Coronary artery (tissue), 2 donors: ENCODE measurements at places on chromosomes 3 and 15.

DNA sequence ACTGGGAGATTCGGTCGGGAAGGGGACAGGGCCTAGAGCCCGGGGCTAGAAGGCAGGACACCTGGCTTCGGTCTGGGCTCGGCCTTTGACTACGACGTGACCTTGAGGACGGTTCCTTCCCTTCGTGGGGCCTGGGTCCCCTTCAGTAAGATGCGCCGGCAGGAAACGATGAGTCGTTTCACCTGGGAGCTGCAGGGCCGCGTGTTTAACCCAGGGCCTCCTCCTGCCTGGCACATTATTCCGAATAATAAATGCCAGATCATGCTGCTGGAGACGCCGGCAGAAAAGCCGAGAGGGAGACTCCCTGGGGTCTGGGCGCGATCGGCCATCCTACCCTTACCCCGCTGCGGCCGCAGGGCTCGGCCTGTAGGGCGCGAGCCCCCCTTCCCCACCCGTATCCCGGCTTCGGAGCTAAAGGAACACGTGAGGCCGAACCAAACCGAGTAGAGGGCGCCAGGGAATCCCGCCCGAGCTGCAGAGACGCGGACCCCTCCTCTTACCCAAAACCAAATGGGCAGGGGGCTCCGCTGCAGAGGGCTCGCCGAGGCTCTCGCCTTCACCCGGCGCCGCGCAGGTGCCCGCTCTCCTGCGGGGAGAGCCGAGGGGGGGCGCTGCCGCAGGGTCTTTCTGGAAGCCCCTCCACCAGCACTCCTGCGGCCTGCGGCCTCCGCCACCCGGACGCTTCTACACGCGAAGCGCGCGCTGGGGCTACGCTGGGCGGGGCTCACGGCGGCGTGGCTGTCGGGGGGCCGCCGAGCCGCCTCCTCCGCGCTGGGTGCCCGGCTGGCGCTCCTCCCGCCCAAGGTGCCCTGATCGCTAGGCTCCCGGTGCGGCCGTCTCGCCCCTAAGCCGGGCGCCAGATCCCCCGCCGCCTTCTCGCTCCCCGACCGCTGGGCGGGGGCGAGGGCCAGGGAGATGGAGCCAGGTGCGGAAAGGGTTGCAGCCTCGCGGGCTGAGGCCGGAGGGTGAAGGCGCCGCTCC lies at the start of gene BDH1:
BDH1 (minus strand) TSS at position 688 of the 981 bp plus-strand sequence. CDS start 9,525 bp downstream, outside the sequence.
- DNase-seq, result no peak

GRCh38 chr3:170458285-170458684 lies 39.6 kb downstream of the CLDN11 start:
- no peak for DNase-seq

DNA sequence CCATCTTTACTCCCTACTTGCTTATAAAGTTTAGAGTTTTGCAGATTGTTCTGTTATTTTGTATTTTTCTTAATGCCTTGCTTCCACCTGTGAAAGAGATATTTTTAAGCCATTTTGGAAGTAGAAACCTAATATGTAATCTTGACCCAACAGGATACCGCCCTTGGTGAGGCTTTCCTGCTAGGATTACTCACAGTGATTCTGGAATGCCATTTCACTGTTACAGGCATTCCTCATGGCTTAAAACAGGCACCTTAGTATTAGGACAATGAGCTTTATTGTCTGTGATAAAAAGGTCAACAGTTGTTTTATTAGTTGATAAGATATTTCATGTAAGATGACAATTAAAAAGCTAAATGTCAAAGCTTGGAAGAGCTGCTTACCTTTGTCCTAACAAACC lies 58.2 kb downstream of the PHLDB2 start:
- DNase-seq, result no peak

DNA sequence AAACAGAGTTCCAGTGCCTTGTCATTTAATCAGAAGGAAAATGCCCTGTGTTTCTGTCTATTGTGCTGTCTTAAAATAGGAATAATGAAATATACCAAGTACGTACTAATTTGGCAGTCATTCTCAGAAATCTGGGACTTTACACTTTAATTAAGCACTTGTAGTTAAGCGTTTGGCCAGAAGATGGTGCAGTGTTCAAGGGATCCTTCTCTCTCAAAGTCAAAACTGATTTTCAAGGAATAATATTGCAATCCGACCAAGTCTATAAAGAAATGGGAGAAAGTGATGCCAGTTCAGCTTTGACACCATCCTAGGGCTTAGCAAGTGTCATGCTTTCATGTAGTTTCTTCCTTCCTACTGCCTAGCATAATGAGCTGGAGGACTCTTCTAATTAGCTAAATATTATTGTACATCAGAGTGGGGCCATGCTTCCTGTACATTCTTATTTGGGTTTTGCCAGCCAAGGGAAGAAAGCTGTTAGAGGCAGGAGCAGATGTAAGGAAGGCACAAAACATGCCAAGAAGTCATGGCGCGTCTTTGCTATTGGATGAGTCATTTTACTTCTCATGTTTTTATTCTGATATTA lies 64.8 kb downstream of the SAMMSON start:
- DNase-seq, result no peak

DNA sequence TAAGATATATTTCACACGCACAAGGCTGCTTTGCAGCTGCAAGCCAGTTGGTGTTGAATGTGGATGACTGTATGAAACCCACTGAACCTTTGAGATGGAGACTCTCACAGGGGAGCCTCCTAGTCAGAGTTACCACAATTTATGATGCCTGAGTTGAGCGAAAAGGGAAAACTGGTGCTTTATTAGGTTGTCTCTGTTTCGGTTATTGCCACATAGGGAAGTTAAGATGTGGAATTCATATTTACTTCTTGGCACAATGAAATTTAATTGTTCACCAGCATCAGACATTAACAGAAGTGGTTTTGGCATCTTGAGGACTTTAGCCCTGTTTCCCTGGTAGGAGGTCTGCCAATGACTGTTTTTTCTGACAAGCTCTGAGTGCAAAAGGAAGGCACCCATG lies 358.2 kb downstream of the SQOR start:
- DNase-seq, result no peak

DNA sequence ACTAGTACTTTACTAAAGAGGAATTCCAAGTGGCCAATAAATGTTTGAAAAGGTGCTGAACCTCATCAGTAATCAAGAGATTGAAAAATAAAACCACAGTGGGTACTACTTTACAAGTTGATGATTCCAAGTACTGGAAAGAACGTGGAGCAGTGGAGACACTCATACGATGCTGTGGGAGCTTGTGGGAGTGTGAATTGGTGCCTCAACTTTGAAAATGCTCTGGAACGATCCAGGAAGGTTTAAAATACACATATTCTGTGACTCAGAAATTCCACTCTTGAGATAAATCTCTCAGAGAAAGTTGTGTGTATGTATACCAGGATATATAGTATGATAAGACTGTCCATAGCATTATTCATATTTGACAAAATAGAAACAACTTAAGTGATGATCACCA lies 9.3 kb downstream of the LRCH3 start:
- DNase-seq, result no peak

GRCh38 chr3:135805752-135806151 lies 159.8 kb upstream of the PPP2R3A start:
- no peak for DNase-seq

DNA sequence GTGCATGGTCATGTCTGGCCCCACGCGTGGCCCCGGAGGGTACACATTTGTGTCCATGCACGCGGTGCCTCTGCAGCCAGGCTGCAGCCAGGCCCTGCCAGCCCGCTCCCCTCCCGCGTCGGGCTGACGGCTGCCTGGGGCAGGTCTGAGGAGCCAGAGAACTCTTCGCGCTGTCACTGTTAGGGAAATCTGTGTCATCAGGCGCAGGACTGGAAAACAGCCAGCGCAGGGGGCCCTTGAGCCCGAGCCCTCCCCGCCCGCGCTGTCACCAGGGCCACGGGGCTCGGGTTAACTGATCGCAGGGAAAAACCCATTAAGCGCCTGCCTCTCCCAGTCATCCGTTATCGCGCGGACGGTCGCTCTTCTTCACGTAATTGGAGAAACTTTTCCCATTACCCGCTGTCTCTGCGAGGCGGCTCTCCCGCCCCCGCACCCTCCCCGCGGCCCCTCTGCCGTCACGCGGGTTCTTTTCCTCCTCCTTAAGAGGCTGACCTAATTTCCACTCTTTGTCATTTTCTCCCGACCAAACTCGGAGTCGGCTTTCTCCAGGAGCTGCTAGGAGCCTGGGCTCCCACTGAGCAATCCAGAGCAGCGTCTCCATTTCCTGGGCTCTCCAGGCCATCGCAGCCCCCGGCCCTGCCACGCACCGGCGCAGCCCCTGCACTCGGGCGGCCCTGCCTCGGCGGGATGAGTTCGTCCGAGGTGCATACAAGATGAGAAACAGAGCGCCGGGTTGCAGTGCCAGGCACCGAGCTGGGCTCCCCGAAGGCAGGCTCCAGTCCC lies 57.5 kb upstream of the PRR23E start:
- peak; percentile 72 for DNase-seq

DNA sequence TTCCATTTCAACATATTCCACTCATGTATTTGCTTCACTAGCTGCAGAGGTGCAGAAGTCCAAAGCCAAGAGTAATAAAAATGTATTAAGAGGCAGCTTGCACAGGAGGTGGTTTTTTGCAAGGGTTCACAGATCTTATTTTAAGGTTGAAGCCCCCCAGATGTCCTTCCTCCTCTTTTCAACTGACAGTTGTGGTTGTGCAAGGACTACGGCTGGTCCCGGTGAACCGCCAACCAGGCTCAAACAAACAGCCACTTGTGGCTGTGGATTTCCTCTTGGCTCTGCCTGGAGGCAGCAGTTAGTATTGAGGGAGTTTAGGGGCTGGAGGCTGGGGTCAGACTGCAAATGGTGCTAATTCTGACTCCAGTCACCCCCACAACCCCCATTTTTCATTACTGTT lies 240.7 kb upstream of the TBC1D5 start:
- DNase-seq, result no peak

- DNase-seq, result no peak
Measured at GRCh38 chr3:23276913-23277658, 74.0 kb downstream of the UBE2E2 start.

DNA sequence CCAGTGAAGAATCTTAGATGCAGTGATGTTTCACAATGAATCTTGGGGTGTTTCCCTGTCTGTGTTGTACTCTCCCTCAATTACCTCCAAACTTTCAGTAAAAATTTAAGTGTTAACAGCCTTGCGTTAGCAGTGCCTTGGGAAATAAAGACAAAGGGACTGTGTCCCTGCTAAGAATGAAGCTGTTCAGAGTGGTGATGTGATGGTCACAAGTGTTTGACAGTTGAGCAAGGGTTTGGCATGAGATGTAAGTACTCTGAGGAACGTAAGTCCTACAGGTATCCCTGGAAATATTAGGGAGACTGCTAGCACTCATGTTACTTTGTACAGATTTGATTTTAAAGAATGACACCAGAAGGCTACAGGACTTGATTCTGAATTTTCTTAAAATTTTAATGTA lies 304.3 kb upstream of the DPH6 start:
- no peak for DNase-seq

- no peak for DNase-seq
Measured at GRCh38 chr3:23665741-23666140, 140.0 kb upstream of the UBE2E1 start.

DNA sequence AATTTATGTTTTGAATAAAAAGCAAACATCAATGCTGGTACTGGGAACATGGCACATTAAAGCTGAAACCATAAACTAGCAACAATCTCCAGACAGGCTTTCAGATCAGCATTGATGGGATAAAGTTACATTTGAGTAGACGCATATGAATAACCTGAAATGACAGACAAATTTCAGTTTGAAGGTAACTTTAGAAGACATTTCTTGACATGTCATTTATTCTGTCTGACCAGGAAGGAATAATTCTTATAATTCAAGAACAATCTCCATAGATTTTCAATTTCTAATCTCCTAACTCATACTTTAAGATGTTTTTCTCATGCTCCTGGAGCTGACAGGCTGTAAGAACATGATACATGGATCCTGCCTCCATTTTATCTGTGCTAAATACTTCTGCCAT lies 69.8 kb downstream of the PLCH1 start:
- DNase-seq, result no peak

DNA sequence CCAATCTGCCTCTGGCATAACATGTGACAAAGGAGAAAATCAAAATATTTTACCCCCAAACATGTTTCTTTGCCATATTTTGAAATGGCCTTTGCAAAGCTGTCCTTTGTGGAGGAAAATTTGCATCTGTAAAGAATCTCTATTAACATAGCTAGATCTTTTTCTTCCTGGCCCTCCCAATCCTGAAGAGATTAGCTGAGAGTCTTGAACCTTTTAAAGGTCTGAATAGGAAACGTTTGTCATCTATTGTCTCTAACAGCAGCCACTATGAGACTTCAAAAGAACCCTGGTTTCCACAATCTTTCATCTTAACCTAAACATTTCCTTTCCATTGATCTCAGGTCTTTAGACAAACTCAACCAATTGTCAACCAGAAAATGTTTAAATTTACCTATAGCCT lies 520.9 kb upstream of the TGFBR2 start:
- DNase-seq, result no peak

GRCh38 chr15:99097441-99098410 lies 7.2 kb upstream of the SYNM start:
- no peak for DNase-seq

DNA sequence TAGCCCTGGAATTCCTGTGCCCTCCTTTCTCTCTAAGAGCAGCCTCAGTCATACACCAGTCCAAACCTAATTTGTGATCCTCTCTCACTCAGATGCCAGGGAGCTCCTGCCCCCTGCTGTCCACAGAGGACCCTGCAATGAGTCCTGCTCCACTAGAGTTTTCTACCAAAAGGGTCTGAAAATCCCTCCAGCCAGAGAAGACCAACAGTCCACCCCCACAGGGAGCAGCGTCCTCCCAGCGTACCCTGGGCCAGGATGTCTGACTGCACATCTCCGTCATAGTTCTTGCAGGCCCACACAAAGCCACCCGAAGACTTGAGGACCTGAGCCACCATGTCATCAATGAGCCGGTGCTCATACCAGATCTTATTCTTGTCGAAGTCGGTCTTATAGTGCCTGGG lies 15.4 kb downstream of the IDH2 start:
- no peak for DNase-seq

DNA sequence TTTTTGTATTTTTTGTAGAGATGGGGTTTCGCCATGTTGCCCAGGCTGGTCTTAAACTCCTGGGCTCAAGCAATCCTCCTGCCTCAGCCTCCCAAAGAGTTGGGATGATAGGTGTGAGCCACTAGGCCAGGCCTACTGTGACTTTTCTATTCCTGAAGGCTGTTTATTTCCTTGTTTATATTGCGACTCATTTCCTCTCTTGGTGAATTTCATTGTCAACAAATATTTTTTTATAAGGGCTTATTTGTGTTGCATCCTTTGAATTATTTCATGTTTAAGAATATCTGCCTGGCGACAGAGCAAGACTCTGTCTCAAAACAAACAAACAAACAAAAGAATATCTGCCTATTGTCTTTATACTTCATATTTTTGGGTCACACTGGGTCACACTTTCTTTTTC lies 29.4 kb upstream of the MCCC1 start:
- DNase-seq, result no peak

DNA sequence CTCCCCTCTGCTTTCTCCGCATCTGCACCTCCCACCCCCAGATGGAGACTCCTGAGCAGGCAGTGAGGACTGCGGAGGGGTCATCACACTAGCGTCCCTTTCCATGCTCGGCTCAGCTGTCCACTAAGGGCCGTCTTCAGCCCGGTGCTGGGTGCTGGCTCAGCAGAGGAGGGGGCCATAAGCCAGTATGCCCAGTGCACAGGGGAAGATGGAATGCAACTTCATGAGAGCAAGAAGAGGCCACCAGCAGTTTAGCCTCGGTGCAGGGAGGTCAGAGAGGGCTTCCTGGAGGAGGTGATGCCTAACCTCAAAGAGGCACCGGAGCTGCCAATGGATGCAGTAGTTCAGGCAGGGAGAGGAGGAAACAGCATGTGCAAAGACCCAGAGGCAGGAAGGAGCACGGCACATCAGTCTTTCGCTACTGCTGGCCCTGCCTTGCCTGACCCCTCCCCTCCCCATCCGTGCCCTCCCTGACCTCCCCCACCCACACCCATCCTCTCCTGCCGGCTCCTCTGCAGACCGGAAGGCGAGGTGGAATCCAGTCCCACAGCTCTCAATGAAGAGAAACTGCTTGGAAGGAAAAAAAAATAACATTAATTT lies 15.2 kb upstream of the PLXND1 start:
- DNase-seq, result no peak
